ENCODE measurements at places on chromosomes 6 and 20.

DNA sequence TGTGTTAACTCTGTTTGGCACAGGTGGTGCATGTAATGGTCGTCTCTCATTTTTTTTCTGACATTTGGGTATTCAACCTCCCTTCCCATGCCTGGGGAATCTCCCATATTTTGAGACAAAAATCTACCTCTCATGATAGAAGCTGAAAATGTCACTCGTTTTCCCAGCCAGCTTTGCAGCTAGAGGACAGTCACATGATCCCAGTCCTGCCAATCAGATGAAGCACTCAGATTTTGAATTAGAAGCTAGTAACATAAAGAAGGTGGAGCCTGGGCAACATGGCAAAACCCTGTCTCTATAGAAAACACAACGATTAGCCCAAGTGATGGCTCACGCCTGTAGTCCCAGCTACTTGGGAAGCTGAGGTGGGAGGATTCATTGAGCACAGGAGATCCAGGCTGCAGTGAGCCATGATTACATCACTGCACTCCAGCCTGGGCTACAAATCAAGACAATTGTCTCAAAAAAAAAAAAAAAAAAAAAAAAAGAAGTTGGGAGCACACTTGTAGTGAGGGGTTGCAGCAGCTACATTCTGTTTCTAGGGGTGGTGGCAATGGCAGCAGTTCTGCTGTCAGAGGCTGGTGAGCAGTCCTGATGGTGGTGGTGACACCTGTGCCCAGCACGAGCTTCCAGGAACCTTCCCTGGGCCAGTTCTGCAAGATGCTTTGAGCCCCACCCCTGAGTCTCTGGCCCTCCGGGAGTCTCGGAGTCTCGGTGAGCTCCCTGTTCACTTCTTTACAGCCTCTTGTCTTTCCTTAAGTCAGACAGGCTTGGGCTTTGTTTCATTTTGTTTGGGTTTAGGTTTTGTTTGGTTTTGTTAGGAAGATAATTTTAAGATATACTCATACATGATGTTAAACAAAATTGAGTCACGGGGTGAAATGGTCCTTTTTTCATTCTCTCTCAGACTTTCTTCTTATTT is 94.1 kb upstream of the KCNG1 start:
- no peak for DNase-seq

DNA sequence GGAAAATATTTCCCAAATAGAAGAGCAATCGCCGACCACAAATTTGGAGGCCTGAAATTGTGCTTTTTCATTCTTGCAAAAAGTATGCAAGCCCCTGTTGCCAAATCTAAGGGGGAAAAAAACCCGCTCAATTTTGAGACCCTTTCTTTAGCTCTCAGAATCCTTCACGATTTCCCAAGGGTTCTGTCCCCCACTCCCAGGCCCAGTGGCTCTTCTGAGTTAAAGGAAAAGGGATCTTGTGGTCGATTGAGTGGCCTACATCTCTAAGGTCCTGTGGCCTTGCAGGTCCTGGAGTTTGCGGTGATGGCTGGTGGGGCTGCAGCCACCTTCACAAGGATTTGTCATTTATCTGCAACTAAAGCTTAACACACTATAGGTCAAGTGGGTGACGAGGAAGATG is 1.8 kb downstream of the PAX1 start:
- DNase-seq = no peak

DNA sequence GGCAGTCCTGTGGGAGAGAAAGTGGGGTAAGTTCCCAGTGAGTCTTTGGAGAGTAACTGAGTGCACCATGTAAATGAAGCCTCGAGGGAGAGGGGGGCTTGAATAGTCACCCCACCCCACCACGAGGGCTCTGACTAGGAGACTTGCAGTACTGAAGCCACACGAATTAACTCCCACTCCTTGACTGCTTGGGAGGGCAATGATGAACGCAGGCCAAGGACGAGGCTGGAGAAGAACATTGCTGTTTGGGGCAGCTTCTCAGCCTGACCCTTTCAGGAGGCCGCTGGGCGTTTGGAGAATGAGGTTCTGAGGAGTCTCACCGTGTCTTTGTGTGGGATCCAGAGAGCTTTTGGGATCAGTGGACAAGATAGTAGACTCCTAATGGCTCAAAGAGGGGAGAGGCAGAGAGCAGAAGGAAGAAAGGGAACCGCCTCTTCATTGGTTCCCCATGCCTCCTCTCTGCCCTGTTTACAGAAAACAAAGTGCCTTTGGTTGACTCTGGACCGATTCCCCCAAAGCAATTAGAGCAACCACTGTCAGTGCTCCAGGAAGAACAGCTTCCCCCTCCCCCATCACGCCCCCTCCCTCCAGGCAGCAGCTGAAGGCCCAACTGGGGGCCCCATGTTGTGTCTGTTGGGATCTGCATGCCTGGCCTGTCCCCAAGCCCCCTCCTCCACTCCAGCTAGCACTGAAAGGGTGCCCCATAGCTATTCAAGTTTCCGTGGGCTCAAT is 41.7 kb upstream of the CDKN1A start:
- no peak for DNase-seq

- no peak for DNase-seq
Measured at GRCh38 chr20:20022498-20022897, 5.3 kb downstream of the NAA20 start.

DNA sequence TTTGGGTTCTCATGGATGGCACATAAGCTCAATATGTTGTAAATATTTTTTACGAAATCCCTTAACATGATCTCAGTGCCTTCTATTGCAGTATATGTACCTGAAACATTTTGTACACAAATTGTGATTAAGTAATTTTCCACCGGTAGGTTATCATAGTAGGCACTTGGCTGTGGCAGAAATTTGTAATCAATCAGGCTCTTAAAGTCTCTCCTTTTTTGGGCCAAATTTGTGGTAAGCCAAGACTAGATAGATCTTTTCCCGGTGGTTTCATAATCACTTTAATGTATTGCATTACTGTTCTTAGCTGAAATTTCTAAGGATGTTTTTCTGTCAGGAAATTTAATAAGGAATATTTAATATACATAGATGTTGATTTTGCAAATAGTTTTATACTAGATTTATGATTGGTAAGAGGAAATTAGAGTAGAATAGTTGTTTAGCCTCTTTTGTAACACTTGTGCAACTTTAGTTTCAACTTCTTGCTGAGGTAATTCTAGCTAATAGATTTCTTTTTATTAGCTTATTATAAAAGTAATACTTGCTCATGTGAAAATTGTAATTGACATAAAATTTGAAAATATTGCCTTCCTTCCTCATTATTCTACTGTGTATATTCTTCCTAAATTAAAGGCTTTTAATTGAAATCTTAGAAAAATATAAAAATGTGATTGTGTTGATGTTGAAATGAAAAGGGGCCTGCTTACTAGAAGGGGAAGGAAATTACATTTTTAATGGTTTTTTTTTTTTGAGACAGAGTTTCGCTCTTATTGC is 3.2 kb downstream of the PCMT1 start:
- DNase-seq = no peak

GRCh38 chr6:32943864-32944649 is 3.2 kb upstream of the HLA-DMB start:
- DNase-seq = peak; percentile 49

DNA sequence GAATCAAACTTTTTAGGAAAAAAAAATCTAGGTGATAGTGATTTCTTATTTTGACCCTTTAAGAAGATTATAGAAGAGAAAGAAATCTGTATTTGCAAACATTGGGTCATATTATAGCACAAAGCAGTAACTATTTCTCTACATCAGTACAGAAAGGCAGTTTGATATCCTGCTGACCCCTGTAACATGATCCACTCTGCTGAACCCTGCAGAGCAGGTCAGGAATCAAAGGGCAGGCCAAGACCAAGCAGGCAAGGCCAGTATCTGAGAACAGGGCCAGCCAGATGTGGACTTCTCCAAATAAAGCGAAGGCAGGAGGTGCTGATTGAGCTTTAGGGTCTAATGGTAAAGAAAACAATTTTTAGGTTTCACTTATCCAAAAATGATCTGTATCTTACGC is 239.4 kb downstream of the PTPRK start:
- no peak for DNase-seq

GRCh38 chr6:96683819-96684528 is 121.0 kb downstream of the FHL5 start:
- no peak for DNase-seq

- DNase-seq = no peak
Measured at GRCh38 chr20:52937591-52938100, 34.5 kb upstream of the TSHZ2 start.

DNA sequence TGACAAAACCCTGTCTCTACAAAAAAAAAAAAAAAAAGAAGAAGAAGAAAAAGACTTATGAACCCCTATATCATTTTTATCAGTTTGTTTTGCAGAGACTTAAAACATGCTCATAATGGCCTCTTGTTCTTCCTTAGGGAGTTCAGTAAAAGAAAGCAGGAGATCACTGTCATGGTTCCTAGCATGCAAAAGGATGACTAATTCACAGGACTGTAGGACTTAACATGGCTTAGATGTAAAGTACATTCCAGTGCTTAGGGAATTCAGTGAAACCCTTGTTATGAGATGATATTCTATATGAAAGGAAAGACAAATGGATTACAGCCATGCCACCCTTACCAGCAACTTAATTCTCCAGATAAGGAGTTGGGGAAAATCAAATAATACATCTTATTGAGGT is 29.5 kb downstream of the EEF1A1 start:
- DNase-seq = no peak

DNA sequence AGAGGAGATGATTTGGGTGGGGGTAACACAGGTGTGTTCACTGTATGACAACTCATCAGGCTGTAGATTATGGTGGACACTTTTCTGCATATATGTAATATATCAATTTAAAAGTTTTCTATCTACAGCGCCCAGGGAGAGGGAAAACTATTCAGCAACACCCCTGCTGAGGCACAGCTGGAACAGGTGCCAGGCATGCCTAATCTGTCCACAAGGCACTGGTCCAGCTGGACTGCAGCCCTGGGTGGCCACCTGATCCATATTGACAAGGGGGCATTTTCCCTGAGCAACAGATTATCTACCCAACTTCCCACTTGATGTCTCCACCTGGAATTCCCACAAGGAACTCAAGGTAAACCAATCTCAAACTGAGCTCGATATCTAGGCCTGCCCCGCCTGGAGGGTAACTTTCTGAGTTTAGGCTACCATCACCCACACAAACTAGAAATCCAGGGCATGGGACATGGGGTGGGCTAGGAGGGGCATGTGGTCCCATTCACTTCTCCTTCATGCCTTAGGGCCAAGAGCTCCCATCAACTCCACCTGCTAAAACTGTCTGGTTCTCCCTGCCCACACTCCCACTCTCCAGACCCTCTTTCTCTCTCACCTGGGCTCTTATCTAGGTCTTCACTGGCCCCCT is 4.6 kb downstream of the SLC22A16 start:
- DNase-seq = no peak

DNA sequence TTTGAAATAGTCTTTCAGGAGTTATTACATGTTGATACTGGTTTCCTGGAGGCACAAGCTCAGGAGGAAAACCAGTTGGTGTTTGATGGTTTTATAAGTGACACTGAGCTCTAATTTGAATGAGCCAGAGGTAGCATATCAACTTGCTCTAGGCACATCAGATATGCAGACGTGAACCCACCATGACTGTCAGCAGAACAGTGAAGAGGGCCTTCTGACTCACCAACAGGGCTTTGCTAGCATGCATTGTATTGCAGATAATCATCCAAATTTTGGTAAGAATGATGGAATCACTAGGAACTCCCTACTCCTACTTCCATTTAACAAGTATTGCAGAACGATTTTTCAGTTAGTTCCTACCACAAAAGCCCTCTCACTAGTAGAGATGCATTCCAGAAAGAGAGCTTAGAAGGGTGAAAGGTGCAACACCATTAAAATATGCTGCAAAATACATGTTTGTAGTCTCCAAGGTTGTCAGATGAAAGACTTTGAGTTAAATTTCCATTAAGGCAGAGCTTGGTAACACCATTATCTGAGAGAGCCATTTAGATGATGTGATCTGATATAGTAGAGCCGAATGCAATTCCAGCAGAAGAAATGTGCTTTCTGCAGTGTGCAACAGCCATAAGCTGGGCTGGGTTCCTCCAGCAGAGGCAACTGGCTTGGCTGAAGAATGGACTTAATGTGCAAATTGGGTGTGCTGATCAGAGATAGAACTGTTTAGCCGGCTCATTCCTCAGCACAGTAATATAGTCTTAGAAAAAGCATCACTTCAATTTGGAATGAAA is 968.7 kb upstream of the ADGRB3 start:
- no peak for DNase-seq

GRCh38 chr6:169566961-169567750 is 134.7 kb downstream of the WDR27 start:
- DNase-seq = no peak

DNA sequence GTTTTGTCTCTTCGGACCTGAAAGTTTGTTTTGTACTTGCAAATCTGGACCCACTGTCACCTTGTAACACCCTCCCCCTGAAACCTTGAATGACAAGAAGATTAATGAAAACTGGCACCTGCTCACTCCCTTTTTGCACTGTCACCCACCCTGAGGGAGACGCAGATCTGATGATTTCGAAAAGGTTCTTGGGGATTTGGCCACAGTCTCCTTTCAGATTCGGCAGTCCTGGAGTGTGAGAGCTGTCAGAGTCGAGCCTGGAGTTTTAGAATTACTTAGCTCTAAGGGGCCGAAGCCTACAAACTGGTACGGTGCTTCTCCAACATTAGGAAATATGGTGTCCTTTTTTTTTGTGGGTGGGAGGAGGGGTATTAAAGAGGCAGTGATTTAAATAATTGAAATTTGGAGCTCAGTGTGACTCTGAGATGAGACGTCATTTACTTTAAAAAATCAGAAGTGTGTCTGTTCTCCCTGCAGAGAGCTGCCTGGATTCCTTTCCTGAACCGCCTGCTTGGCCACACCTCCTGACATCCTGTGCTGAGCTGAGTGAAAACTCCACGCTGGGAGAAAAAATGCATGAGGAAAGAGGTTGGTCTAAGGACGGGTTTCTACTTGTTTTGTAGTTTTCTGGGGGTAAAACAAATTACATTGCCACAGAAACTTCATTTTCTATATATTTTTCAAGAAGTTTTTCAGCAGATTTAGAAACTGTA is 447.0 kb upstream of the CDH4 start:
- no peak for DNase-seq

- no peak for DNase-seq
Measured at GRCh38 chr6:158687506-158687905, 37.7 kb downstream of the SYTL3 start.

DNA sequence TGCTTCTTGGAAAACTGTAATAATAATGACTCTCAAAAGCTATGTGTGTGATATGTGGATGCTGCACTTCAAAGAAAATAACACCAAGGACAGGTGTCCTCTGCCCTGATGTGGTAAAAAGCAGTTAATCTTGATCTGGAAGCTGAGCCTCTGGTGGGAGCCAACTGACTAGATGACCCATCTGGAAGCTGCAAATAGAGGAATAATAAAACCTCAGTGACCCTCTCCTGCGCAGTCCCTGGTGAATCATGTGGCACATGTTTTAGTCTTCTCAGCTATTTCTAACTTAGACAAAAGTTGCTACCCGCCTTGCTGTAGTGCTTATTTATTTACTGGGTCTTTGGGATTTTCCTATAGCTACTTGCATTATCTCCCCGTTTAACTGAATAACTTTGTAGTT is 47.3 kb downstream of the TP53INP2 start:
- no peak for DNase-seq

GRCh38 chr20:11173916-11174315 is 500.1 kb upstream of the JAG1 start:
- DNase-seq = no peak
